ENCODE measurements at places on chromosomes 7 and 10. TPM values are rescaled to one million over a fixed set of nuclear protein-coding genes. Genes with fewer than 3 reads are reported as not detected.

IDI2 gene
- not detected for total RNA-seq

PAPOLB gene
- 0.07 TPM for total RNA-seq

TBATA gene
- total RNA-seq = not detected

CEP55 gene
- 68.3 TPM for total RNA-seq

OPN4 gene
- total RNA-seq = not detected

PTPN20 gene
- not detected for total RNA-seq

TMEM254 gene
- total RNA-seq = not detected

OR13A1 gene
- 17.4 TPM for total RNA-seq

EGR2 gene
- 0.30 TPM for total RNA-seq

CHRM2 gene
- not detected for total RNA-seq

FGF8 gene
- 0.86 TPM for total RNA-seq

SH2B2 gene
- total RNA-seq = 109 TPM

DRGX gene
- not detected for total RNA-seq

ITPRID1 gene
- total RNA-seq = not detected

POLL gene
- 34.0 TPM for total RNA-seq

All from OCI-LY7 (cell line).